Activated naive CD4-positive, alpha-beta T cell (primary cell): ENCODE measurements at places on chromosomes 1 and 21.

GRCh38 chr1:238029126-238029525, 138.4 kb upstream of the ZP4 start:
- DNase-seq: no peak

DNA sequence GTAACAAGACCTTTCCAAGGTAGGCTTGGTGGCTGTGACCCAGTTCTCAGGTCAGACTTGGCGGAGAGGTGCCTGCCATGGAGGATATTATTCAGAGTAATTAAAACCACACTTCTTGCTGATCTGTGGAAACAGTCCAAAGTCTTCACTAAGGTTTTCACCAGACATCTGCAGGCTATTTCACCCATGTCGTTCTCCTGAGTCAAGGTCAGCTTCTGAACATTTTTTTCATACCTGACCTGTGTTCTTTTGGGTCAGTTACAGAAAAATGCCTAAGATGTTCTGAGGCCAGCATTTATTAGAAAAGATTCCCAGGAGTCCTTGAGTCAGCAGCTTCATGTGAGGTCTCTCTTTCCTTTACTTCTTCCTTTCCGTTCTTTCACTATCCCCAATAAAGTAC, 54.9 kb downstream of the RGL1 start:
- DNase-seq: no peak

DNA sequence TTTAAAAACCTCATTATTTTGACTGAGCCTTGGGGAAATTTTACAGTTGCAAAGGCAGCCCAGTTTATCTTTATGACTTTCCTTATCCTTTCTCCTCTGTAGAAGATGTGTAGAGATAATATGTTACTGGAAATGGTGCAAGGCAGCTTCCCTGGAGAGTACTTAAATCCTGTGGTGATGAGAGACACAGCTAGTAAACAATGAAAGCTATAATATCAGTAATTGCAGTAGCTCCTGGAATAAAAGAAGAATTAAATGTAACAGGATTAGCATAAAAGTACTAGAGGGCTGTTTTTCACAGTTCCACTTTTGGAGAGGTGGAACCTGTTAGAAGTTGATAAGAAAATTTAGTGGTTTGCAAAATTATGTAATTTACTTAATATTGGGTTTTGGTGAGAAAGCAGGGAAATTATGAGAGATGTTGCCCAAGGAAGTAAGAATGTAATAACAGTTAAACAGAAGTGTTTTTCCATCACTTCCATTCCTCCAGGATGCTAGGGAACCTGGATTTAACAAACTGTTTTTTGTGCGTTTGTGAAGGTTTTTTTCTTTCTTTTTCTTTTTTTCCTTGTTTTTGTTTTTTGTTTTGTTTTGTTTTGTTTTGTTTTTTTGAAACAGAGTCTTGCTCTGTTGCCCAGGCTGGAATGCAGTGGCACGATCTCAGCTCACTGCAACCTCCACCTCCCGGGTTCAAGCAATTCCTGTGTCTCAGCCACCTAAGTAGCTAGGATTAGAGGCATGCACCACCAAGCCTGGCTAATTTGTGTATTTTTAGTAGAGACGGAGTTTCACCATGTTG, 15.7 kb upstream of the EDEM3 start:
- DNase-seq: no peak

GRCh38 chr1:87329051-87329525, 408 bp downstream of the LMO4 start:
- DNase-seq: peak; percentile 4

- DNase-seq: no peak
Measured at GRCh38 chr21:44295163-44295573, 4.7 kb upstream of the PFKL start.

DNA sequence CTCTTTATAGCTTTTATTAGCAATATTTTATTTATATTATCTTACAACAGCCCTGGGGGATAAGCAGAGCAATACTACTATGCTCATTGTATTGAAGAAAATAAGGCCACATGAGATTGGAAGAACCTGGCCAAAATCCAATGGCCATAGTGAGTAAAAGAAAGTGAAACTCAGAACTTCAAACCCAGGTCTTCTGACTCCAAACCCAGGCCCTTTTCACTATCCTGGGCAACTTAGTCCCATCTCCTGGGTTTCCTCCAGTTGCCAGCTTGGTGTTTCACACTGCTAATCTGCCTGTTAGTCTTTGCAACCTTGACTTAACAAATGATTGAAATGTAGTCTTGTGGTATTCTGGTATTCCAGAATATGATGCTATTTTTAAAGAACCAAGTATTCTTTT, 22.4 kb upstream of the EXO1 start:
- no peak for DNase-seq
